ENCODE measurements at places on chromosomes 7 and 10.

DNA sequence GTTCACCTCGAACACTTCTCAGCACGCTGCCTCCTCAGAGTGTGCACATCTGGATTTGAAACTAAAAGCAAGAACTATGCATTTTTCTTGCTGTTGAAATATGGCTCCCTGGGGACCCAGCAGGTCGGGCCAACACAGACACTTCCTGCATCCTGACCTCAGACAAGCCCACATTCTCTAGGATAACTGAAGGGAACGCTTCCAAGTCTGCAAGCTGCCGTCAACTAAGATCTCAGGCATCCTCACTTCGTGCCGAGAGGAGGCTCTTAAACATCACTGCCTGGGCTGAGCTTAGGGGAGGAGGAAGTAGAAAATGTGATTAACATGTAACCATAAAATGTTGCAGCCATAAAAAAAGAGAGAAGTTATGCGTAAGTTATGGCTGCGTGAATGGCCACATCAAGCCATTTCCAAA, 65.5 kb downstream of the PYROXD2 start:
- no peaks in the 10 kb centered on the region for H3K36me3 ChIP-seq
- DNase-seq: no peak
- peaks cover 68% of the 10 kb centered on the region for H3K27me3 ChIP-seq
- H3K27ac ChIP-seq: no peak overlapping the region

- peaks cover 3% of the 10 kb centered on the region for H3K27me3 ChIP-seq
- H3K4me1 ChIP-seq: peaks cover 13% of the 10 kb centered on the region
- H3K27ac ChIP-seq: no peak overlapping the region
- no peaks in the 10 kb centered on the region for H3K36me3 ChIP-seq
Measured at GRCh38 chr10:79433324-79434222, 11.9 kb downstream of the ZCCHC24 start.

GRCh38 chr10:631266-631665, 58.2 kb downstream of the DIP2C start:
- no peak overlapping the region for H3K4me3 ChIP-seq
- no peak overlapping the region for H3K27ac ChIP-seq
- H3K36me3 ChIP-seq: no peaks in the 10 kb centered on the region
- DNase-seq: no peak

DNA sequence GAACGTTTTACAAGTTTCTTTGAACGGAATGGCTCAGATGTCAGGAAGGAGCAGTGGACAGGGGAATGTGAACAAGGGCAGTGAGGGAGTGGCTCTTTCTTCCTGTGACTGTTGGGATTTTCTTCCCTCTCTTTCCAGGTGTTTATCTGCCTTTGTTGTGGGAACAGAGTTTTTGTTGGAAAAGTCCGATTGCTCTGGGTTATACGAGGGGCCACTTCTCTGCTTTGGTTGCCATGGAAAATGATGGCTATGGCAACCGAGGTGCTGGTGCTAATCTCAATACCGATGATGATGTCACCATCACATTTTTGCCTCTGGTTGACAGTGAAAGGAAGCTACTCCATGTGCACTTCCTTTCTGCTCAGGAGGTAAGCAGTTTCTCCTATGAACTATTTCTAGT, 41.4 kb downstream of the ZRANB1 start:
- no peaks in the 10 kb centered on the region for H3K27me3 ChIP-seq
- peaks cover 85% of the 10 kb centered on the region for H3K36me3 ChIP-seq
- peak overlapping the region; percentile 23 for H3K27ac ChIP-seq
- no peak for DNase-seq
- H3K4me1 ChIP-seq: peaks cover 8% of the 10 kb centered on the region

- peaks cover 74% of the 10 kb centered on the region for H3K36me3 ChIP-seq
- H3K4me3 ChIP-seq: no peak overlapping the region
- no peak overlapping the region for H3K27ac ChIP-seq
- H3K27me3 ChIP-seq: no peaks in the 10 kb centered on the region
- no peak for DNase-seq
Measured at GRCh38 chr7:104160375-104160774, 47.4 kb downstream of the ORC5 start.

DNA sequence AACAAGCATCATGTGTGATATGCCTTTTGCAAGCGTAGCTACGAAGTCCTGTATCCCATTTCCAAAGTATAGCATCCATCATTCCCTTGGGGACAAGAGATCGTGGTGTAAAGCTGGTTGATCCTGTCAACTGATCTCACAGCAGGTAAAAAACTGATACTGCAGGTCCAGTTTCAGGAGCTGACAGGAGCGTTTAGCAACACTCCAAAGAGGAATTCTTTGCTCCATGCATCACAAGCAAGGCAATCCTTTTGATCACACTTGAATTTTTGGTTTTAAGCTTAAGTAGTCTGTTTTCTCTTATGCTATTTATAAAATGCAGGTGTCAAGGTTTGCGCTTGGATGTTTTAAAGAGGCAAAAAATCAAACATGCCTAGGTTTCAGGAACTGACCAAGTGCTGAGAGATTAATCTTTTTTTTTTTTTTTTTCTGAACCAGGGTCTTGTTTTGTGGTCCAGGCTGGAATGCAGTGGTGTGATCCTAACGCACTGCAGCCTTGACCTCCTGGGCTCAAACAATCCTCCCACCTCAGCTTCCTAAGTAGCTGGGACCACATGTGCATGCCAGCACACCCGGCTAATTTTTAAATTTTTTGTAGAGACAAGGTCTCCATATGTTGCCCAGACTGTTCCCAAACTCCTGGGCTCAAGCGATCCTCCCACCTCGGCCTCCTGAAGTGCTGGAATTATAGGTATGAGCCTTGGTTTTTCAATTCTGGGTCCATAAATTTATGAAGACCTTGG, 1.8 kb upstream of the ZDHHC4 start:
- no peaks in the 10 kb centered on the region for H3K27me3 ChIP-seq
- H3K27ac ChIP-seq: no peak overlapping the region
- H3K4me3 ChIP-seq: peak overlapping the region; percentile 83
- DNase-seq: no peak
- peaks cover 23% of the 10 kb centered on the region for H3K4me1 ChIP-seq

GRCh38 chr10:70360215-70360614, 22.2 kb downstream of the LRRC20 start:
- peaks cover 28% of the 10 kb centered on the region for H3K4me1 ChIP-seq
- no peak for DNase-seq
- no peaks in the 10 kb centered on the region for H3K36me3 ChIP-seq

GRCh38 chr7:128407233-128407589, 2.6 kb downstream of the IMPDH1 start:
- peaks cover 9% of the 10 kb centered on the region for H3K27me3 ChIP-seq
- peaks cover 25% of the 10 kb centered on the region for H3K36me3 ChIP-seq
- DNase-seq: no peak
- peaks cover 49% of the 10 kb centered on the region for H3K4me1 ChIP-seq

GRCh38 chr7:39741942-39742623, 118.7 kb downstream of the RALA start:
- H3K36me3 ChIP-seq: peaks cover 11% of the 10 kb centered on the region
- H3K27me3 ChIP-seq: no peaks in the 10 kb centered on the region
- H3K27ac ChIP-seq: no peak overlapping the region
- H3K4me3 ChIP-seq: no peak overlapping the region

DNA sequence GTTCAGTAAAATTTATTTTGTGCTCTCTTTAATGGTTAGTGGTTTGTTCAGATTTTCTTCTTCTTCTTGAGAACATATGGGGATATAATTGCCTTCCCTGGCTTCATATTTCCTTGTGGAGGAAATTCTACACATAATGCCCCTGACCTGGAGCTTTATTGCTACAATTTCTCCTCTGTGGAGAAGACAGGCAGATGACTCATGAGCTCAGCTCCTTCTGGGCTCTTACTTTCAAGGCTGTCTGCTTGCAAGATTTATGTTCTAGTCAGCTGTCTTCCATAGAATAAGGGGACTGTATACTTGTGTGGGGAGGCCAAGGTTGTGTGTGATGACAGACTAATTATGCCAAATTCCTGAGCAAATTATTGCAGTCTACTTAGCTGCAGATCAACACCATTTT, 1.6 kb downstream of the LRRD1 start:
- no peaks in the 10 kb centered on the region for H3K36me3 ChIP-seq
- no peak overlapping the region for H3K4me3 ChIP-seq
- peaks cover 11% of the 10 kb centered on the region for H3K4me1 ChIP-seq
- no peak for DNase-seq
- peaks cover 10% of the 10 kb centered on the region for H3K27me3 ChIP-seq

GRCh38 chr7:44145969-44146911, 5.1 kb upstream of the MYL7 start:
- H3K4me1 ChIP-seq: peaks cover 10% of the 10 kb centered on the region
- peak overlapping the region; percentile 68 for H3K4me3 ChIP-seq
- peaks cover 6% of the 10 kb centered on the region for H3K27me3 ChIP-seq
- H3K27ac ChIP-seq: no peak overlapping the region

- no peaks in the 10 kb centered on the region for H3K27me3 ChIP-seq
- peak overlapping the region; percentile 64 for H3K4me3 ChIP-seq
- H3K27ac ChIP-seq: no peak overlapping the region
Measured at GRCh38 chr7:1087465-1087814, 473 bp upstream of the GPER1 start.

- H3K36me3 ChIP-seq: no peaks in the 10 kb centered on the region
- peaks cover 21% of the 10 kb centered on the region for H3K27me3 ChIP-seq
- no peak for DNase-seq
- H3K27ac ChIP-seq: no peak overlapping the region
- H3K4me1 ChIP-seq: peaks cover 2% of the 10 kb centered on the region
- H3K4me3 ChIP-seq: no peak overlapping the region
Measured at GRCh38 chr10:132011024-132011423, 29.3 kb upstream of the BNIP3 start.

DNA sequence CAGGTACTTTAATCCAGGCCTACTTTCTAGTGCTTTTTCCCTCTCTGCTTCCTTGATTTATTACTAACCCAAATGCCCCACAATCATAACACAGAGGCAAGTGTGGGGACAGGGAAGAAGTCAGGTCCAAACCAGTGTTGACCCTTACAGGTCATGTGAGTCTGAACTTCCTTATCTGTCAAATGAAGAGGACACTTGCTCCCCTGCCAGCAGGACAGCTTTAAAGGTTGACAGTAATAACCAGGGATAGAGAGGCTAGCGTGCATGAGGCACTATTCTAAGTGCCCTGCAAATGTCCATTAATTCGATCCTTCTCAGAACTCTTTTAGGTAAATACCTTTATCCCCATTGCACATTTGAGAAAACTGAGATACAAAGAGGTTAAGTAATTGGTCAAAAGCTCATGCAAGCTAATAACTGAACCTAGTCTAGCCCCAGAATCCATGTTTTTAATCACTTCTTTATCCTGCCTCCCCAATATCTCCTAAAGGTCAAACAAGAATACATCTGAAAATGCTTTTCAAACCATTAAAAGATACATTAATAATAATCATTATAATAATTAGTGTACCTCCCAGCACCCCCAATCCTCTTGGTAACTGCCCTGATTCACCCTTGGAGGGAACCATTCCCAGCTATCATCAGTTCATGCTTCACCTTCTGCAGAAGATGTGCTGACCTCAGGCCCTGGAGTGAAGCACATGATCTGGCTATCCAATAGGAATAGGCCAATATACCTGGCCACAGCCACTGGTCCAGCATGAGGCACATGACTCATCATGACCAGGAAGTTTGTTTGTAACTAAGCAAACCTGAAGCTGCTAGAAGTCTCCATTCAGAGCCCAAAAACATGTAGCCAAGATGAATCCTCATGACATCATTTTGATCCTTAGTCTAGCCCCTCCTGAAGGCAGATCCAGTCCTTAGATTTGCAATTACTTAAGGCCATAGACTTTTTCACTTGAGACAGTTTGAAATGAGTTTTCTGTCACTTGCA, 40.7 kb downstream of the SGMS1 start:
- H3K4me3 ChIP-seq: no peak overlapping the region
- peaks cover 38% of the 10 kb centered on the region for H3K36me3 ChIP-seq
- no peak for DNase-seq
- no peak overlapping the region for H3K27ac ChIP-seq

DNA sequence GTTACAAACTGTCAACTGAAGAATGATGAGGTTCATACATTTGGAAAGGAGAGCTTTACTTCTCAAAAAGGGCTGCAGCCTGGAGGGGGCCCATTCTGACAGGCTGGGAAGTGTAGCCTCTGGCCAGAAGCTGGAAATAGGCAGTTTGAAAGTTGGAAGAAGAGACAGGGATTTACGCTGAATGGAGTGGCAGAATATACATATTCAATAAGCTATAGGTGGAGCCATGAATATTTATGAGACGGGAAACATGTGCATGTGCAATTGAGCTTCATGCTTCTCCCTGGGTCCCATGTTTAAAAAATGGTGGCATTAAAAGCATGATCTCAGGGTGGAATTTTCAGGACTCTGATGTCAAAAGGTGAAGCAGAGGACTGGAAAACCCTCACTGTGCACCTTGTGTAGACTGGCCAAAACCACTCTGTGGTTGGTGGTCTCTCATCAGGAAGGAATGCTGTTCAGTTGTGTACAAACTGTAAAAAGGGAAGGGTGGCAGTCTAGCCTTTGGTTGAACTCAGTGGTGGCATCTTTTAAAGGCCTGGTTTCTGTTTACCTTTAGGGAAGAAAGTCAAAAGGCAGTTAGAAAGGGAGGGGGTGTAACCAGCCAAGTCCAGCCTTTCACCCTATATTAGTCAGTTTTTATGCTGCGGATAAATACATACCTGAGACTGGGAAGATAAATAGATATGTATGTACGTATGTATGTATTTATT, 7.2 kb upstream of the ACTR3B start:
- no peak for DNase-seq
- H3K4me1 ChIP-seq: no peaks in the 10 kb centered on the region
- H3K36me3 ChIP-seq: no peaks in the 10 kb centered on the region

Data from activated T-cell treated with anti-CD3 and anti-CD28 coated beads, Interleukin-2, amount 50 U/mL, for 24 hours (primary cell).